ENCODE measurements at places on chromosomes 6 and 20.

DNA sequence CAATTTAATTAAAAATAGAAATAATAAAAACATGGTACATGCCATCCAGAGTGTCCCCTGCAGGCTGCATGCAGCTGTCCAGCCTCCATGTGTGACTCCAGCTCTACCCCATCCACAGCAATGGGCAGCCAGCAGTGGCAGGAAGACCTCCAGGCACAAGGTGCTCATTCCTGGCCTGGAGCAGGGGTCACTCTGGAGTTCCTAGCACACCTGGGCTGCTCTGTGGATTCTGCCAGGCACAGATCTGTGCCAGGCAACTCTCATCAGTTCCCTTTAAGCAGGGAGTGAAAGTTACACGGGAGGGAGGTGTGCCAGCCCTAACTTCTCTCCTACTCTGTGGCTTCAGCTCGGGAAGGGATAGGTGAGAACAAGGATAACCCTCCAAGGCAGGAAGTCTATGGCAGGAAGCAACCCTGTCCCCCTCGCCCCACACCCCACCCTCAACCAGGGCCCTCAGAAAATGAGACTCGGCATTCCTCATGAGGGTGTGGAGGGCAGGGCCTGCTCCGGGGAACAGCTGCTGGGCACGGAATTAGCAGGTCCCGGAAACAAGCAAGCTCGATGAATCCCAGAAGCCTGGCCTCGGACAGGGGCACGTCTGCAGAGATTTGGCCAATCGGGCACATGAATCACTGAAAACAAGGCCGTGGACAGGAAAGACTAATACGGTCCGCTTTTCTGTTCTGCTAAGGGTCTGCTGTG, 10.0 kb downstream of the JPH2 start:
- no peak for DNase-seq

DNA sequence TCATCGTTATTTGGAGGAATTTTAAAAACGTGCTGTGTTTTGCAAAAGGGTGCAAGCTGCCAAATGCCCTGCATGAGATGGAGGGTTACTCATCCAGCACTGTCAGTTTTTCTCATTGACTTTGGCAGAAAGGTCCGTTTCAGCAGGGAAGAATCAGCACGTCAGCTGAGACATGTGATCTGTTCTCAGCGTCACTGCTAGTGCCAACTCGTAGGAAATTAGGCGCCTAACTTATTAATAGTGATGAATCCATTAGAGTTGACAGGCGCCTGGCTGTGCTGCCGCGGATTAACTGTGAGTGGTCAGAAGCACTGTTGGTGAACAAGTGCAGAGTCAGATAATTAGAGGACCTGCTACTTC, 175.5 kb upstream of the FOXQ1 start:
- DNase-seq, result no peak

DNA sequence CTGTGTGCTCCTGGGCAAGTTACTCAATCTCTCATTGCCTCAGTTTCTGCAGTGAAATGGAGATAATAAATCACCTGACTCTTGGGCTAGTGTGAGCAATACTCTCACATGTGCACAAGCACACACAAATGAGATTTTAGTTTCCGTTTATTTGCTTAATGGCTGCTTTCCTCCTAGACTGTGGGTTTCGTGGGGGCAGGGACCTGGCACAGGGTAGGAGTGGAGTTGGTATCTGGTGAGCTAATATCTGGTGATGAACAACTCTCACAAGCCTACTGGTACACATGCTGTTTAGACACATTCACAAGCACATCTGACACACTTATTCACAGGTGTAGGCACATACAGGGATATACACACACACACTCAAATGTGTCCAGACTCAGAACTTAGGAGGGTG, 73.8 kb downstream of the TOX2 start:
- no peak for DNase-seq

DNA sequence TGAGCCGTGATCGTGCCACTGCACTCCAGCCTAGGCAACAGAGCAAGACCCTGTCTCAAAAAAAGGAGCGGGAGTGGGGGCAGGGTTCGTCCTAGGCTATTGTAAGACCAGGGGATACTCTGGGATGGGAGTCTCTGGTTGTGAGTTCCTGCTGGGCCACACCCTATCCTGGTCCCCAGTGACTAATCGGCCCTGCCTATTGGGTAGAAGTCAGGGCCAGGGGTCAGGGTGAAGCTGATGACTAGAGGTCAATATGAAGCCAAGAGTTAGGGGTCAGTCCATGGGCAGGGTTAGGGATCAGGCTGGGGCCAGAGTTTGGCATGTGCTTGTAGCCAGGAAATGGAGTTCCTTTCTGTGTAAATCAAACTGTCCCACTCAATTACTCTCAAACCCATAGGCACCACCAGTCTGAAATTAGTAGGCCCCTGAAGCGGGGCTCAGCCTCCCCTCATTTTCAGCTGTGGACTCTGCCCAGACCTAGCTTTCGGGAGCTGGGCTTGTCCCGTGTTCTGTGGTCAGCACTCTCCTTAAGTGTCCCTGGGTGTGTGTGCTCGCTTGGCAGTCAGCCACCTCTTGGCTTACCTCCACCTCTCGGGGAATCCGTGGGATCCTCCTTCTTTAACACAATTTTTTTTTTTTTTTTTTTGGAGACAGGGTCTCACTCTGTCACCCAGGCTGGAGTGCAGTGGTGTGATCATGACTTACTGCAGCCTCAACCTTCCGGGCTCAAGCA, 1.8 kb downstream of the HSPA12B start:
- DNase-seq, result no peak

GRCh38 chr6:133108419-133108818, 132.7 kb upstream of the EYA4 start:
- DNase-seq, result no peak

- no peak for DNase-seq
Observed at GRCh38 chr20:4830259-4830658, 108.5 kb downstream of the PRND start.

- no peak for DNase-seq
Observed at GRCh38 chr6:110882824-110883554, 8.4 kb downstream of the AMD1 start.

DNA sequence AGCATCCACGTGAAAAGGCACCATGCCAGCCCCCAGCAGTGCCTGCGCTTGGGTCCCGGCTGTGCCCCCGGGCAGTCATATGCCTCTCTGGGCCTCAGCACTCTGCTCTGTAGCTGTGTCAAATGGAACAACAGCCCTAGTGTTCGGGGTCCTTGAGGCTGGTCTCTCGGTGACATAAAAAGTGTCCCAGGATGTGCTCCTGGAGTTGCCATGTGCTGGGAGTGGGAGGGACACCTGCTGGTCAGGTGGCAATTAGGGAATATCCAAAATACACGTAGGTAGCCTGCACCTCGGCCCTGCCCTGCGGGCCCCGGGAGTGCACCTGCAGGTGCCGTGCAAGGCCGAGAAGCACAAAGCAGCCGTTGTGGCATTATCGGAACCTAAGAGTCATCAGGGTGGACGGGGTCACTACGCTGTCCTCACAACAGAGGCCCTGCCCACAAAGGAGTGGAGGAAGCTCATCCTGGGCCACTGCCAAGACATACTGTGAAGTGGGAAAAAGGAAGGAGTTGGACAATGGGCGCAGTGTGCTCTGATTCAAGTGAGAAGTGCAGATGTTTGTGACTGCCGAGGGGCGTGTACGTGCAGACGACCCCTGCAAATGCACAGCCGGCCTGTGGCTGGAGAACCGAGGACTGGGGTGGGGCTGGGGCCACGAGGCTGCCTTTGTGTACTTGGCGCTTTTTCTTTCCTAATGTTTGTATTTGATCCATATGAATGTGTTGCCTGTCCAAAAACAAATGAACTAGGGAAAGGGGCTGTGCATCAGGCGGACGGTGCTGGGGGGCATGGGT, 24.6 kb downstream of the SLCO4A1 start:
- DNase-seq, result no peak

- DNase-seq, result no peak
Observed at GRCh38 chr6:4133941-4134838, 1.2 kb downstream of the ECI2 start.

- DNase-seq, result no peak
Observed at GRCh38 chr6:158826819-158827501, 7.8 kb upstream of the EZR start.

- DNase-seq, result no peak
Observed at GRCh38 chr6:12476484-12476883, 186.3 kb downstream of the EDN1 start.

DNA sequence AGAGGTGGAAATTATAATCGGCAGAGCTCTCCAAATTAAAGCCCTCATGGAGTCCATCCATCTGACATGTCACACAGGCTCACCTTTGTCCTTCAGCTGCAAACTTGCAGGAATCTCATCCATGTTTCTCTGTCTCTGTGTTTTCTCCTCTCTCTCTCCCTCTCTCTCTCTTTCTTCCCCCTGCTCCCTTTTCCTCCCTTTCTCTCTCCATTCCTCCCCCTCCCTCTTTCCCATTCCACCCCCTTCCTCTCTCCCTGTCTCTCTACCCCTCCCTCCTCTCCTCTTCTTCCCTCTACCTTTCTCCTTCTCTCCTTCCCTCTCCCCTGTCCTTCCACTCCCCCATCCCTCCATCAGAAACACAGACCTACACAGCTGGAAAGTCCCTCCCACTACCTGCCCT, 6.8 kb downstream of the NCR2 start:
- DNase-seq, result no peak

DNA sequence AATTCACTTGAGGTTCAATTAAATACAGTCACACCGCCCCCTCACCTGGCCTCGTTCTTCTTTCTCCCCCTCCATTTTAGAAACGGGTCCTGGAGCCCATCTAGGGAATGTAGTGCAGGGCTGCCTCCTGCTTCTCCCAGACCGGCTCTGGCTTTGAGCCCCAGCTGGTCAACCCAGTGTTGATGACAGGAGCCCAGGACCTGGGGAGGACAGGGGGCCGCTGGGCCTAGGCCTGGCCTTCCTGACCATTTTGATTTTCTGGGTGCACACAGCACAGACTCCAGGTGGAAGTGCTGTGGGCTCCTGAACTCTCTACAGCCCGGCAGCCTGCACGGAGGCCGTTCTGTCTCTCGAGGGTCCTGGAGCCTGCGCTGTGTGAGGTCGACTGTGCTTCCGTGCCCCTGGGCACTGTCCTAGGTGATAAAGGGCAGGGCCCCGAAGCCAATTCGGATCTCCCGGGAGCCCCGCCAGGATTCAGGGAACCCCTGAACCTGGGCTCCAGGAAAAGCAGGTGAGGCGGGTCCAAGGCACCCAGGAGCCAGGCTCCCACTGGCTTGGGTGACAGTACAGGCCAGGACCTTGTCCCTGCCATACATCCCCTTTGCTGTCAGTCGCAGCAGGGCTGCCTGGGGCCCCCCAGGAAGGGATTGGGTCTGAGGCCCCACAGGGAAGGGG, 23.3 kb downstream of the NPEPL1 start:
- no peak for DNase-seq

Measured in activated CD4-positive, alpha-beta T cell treated with anti-CD3 and anti-CD28 coated beads for 24 hours (primary cell).